ENCODE measurements at places on chromosomes 4 and X.

GRCh38 chr4:155950461-155950860, 3.2 kb downstream of the CTSO start:
- no peak for DNase-seq

DNA sequence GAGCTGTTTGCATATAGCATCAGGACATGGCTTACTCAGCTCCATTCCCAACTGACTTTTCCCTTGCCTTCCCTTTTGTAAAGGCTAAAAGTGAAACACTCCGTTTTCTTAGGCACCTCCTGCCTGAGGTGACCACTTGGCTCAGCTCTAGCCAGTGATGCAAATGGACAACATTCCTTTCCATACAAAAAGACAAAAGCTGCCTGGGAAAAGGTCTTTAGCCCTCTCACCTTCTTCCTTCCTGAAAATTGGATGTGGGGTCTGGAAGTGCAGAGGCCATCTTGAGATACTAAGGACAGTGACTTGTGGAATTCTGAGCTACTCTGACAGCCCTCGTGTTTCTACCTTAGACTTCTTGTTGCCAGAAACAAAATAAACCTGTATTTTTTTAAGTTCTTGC, 27.7 kb upstream of the SFRP2 start:
- DNase-seq: no peak

GRCh38 chrX:38183596-38183995, 37.1 kb downstream of the SRPX start:
- no peak for DNase-seq

DNA sequence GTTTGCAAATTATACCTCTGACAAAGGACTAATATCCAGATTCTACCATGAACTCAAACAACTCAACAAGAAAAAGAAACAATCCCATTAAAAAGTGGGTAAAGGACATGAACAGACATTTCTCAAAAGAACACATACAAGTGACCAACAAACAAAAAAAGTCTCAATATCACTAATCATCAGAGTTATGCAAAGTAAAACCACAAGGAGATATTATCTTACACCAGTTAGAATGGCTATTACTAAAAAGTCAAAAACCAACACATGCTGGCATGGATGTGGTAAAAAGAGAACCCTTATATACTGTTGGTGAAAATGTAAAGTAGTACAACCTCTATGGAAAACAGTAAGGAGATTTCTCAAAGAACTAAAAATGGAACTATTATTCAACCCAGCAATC, 234.4 kb downstream of the NKX6-1 start:
- DNase-seq: no peak

DNA sequence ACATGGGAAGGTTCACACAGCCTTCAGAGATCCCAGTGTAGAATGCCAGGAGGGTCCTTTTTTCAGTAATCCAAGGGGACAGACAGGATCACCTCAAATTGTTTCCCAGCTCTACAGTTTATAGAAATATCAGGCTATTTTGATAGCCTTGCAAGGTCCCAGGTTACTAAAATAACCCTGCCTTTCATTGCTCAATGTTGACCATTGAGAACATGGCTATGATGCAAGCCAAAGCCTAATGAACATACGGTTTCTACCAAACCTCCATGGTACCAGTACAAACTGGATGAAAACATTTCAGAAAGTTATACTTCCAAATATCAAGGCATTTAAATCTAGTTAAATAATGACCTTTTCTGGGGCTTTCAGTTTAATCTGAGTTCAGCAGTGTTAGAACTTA, 151.5 kb downstream of the PLS3 start:
- no peak for DNase-seq

Measured in activated naive CD8-positive, alpha-beta T cell treated with anti-CD3 and anti-CD28 coated beads, Interleukin-2, amount 10 ng/mL, durations not matched to agents 7 days and 5 days (primary cell).